ENCODE measurements at places on chromosomes 16 and 17.

DNA sequence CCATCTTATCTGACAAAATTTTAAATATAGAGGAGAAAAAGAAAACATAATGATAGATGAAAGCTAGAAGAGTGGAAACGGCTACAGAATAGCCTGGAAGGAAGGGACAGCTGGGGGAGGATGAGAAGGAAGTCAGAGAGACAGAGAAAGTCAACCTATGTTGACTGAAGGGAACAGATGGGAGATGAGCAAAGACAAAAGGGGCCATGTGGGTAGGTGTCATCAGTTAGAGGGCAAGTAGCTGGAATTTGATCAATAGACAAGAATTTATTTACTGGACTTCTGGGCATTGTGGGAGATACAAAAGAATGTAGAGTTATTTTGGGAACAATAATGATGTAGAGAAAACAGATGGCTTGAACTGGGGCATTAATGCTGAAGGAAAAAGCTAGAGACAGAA is 194.4 kb downstream of the ANKFN1 start:
- DNase-seq, result no peak

DNA sequence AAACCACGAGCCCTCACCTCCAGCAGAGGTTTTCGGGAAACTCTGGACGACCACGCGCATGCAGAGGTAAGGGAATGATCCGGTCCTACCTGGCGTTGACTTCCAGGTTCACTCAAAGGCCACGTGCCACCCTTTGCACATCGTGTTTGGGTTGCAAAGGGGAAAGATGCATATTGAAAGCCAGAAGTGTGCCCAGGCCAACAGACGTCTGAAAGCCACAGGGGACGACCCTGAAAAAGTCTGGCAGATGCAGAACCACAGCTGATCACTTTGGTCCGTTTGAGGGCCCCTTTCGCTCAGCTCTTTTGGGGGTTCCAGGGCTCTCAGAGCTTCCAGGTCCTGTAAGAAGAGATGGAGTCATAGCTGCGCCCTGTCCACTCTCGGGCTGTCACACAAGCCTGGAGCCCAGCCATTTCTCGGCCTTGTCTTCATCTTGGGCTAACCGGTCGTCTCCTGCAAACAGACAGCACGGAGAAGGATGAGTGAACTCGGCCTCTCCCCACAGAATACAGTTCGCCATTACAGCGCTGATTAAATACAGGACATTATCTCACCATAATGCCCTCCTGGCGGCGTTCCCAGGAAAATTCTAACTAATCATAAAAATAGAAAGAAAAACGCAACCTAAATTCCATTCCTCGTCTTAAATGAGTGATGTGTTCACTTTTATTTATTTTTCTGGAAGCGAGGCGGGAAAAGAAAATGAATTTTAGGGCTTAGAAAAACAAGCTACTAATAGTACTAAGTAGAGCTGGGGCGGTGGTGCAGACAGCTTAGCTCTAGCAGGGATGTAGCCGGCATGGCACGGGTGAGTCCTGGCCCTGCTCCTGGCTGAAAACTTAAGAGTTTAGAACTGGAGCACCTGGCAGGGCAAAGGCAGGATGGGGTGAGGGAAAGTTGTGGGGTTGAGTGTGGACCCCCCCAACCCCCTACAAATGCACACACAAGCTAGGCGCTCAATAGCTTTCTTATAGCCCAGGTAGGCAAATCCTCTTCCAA is 45.5 kb upstream of the ZFHX3 start:
- peak; percentile 10 for DNase-seq

DNA sequence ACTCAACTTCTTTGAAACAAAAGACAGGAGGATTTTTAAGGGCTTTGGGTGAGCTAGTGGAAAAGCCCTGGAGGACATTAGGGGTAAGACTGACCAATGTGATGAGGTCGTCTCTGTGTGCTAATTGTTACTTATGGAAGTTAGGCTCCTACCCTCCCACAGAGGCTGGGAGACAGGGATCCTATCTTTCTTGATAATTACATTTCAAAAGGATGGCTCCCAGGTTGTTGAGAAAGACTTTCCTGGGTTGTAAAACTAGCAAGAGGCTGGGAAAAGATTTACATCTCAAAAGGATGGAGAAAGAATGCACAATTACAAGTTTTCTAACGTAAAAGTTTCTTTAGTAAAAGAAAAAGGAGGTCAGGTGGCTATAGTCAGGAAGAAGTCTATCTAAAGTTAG is 605.8 kb upstream of the GOT2 start:
- DNase-seq, result no peak

- DNase-seq, result no peak
These were observed 7.7 kb downstream of the SLC35B1 start for GRCh38 chr17:49699966-49700575.

DNA sequence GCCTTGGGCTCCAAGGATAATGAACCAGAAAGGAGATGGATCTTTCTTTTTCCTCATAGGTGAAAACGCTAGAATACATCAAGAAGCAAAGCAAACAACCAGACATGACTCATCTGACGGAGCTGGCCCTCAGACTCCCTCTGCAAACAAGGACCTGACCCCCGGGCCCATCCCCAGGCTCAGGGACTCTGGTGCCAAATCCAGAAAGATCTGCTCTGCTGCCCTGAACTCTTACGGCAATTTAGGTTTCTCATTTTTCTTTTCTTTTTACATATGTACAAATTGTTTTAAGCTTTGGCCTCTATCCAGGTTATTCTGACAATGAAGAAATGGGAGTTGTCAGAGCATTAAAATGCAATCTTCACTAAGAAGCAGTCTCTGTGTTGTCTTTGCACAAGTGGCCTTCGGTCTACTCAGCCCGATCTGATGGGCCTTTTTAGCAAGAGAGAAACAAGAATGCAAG is 17.7 kb downstream of the KNOP1 start:
- DNase-seq, result no peak

GRCh38 chr17:64500487-64500859 is 3.6 kb upstream of the POLG2 start:
- no peak for DNase-seq

- no peak for DNase-seq
These were observed 46.7 kb upstream of the KDM8 start for GRCh38 chr16:27156579-27156978.

DNA sequence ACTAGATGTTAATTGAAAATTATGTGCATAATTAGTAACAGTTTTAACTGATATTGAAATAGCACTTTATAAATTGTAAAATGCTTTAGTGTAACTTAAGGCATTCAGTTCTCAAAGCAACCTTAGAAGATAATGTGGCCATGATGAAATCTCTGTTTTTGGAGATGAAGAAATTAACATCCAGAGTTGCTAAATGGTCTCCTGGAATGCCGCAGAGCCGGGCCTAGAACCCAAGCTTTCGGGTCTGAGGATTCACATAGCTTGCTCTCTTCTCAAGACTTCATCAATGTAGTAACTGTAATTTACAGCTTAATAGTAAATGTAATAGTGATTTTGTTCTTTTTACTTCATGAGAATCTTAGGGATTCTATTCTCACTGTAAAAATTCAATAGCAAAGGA is 272.3 kb downstream of the HS3ST3A1 start:
- DNase-seq, result no peak

DNA sequence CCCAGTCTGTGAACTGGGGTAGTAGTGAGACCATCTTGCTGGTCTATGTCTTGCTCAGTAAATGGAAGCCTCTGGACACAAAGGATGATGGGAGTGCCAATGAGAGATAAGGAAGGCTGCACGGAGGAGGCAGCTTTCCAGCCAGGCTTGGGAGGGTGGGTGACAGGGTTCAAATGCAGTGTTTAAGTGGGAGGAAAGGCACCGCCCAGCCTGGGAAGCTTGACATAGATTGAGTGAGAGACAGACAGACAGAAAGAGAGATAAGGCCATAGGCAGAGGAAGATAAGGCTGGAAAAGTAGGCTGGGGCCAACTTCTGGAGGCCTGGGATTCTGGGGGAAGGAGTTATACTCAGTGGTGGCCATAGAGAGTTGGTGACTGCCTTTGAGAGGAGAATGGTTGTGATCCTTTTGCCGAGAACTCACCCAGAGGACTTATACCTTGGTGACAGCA is 7.2 kb upstream of the COL1A1 start:
- no peak for DNase-seq

DNA sequence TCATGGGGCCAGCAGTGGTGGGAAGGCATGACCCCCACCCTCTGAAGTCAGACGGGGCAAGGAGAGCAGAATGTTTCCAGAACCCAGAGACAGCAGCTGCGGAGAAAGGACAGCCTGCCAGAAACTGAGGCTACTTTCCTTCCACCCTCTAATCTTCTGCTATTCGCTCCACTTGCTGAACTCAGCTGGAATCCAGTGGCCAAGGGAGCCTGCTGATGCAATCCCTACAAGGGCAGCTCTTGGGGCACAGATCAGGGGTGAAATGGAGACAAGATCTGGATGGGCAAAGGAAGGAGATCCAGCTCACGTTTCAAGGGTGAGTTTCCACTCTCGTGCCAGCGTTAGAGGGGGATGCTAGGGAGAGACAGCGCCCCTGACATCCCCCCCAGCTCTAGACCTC is 479.1 kb downstream of the SLC39A11 start:
- DNase-seq, result no peak

DNA sequence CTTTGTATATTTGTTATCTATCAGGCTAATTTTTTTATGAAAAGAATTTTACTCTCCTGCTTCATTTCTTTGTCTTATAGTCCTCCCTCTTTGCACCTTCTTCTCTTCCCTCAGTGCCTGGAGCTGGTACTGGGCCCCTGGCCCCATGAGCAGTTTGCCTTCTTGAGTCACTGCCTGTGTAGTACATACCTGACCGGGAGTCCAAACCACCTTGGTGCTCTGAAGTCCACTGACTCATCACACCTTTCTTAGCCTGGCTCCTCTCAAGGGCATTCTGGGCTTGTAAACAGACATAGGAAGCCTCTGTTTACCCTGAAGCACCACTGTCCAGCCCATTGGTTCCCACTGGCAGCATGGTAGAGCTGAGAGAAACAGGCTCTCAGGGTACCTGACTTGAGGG is 11.0 kb upstream of the TACO1 start:
- no peak for DNase-seq

DNA sequence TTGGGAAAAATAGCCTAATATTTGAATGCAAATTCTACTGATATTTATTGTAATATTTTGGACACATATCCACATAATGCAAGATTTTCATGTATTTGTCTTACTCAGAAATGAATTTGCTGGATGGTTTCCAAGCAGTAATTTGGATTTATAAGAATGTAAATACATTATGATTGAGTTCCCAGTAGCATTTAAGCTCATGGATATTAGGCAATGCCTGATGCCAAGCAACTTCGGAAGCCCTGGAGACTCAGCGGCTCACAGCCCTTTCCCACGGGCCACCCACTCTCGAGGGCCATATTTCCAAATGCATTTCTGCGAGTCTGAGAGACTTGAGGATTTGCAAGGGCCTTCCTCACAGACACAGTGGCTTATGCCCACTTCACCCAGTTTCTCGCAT is 62.1 kb upstream of the MYOCD start:
- no peak for DNase-seq

DNA sequence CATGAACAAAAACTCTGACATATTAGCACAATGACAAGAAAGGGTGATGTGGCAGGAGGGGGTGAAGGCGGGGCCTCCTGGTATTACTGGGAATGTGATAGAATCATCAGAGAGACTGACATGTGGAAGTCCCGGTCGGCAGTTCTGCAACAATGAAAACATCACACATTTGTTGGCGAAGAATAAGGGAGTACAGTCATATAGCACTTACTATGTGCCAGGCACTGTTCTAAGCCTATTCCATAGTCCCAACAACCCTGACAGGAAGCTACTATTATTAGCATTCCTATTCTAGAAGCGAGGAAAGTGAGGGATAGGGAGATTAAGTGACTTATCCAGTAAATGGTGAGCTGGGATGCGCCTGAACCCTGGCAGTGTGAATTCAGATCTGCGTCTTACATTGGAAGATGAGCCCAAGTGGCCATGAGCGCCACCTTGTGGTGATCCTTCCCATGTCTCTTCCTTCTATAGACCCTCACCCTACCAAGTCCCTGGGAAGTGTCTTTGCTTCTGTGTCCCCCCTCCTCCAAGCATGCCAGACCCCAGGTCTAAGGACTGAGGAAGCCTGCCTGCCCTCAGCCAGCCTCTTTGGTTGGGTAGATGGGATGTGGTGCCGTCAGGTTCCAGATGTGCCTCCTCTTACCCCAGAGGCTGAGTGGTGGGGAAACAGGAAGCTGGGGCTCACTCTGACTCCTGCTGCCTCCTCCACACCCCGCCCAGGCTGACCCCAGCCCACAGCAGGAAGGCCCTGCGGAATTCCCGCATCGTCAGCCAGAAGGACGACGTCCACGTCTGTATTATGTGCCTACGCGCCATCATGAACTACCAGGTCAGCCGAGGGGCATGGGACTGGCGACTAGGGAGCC is 14.0 kb downstream of the FMNL1 start:
- peak; percentile 78 for DNase-seq

- no peak for DNase-seq
These were observed 234.6 kb downstream of the MSI2 start for GRCh38 chr17:57490890-57491289.

DNA sequence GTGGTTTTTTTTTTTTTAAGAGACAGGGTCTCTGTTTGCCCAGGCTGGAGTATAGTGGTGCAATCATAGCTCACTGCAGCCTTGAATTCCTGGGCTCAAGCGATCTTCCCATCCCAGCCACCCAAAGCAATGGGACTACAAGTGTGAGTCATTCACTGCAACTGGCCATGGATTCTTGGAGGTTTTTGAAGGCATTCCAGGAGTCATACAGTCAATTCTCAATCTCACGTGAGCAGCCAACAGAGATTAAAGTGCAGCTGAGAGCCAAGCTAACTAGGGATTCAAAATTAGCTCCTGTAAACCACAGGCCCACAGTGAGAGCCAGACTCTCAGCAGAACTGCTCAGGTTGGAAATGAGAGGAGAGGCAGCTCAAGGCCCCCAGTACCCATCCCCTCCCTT is 30.2 kb downstream of the XPO6 start:
- no peak for DNase-seq

GRCh38 chr16:35410438-35410837 is 1951.0 kb downstream of the TP53TG3F start:
- no peak for DNase-seq

- DNase-seq, result no peak
These were observed 55.7 kb upstream of the CACNG5 start for GRCh38 chr17:66779237-66779606.

DNA sequence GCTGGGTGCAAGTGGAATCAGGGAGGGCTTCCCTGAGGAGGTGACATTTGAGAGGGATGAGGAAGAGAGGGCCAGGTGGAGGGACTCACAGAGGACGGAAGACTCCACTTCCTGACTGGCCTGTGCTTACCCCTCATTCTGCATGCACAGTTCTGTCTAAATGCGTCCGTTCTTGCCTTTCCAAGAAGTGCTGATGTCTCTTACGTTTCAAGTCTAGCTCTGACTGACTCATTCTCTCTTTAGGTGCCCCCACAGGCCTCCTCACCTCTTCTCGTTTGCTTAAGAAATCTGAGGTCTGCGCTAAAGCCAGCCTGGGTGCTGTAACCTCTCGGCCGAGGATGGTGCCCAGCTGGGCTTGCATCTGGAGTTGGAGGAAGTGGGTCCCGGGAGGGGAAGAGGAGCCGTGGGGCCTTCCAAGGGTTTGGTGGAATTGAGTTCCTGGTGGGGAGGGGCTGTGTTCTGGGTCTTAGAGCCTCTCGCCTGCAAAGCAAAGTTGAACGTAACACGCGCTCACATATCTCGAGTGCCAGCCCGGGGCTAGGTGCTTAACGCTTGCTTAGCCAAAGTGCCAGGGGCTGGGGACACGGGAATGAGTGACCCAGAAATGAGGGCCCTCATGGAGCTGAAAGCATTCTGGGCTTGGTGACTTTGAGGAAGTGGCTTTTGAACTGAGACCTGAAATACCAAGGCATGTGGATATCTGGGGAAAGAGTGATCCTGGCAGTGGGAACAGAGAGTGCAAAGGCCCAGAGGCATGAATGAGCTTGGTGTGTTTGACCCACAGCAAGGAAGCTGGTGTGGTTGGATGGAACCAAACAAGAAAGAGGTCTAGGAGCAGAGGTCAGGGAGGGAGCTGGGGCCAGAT is 4.8 kb downstream of the IL4R start:
- DNase-seq, result peak; percentile 35

- DNase-seq, result peak; percentile 41
These were observed 36.5 kb upstream of the TOB1 start for GRCh38 chr17:50902372-50903353.

Data from kidney (tissue), 22 donors.